ENCODE measurements at places on chromosomes 11 and 22.

DNA sequence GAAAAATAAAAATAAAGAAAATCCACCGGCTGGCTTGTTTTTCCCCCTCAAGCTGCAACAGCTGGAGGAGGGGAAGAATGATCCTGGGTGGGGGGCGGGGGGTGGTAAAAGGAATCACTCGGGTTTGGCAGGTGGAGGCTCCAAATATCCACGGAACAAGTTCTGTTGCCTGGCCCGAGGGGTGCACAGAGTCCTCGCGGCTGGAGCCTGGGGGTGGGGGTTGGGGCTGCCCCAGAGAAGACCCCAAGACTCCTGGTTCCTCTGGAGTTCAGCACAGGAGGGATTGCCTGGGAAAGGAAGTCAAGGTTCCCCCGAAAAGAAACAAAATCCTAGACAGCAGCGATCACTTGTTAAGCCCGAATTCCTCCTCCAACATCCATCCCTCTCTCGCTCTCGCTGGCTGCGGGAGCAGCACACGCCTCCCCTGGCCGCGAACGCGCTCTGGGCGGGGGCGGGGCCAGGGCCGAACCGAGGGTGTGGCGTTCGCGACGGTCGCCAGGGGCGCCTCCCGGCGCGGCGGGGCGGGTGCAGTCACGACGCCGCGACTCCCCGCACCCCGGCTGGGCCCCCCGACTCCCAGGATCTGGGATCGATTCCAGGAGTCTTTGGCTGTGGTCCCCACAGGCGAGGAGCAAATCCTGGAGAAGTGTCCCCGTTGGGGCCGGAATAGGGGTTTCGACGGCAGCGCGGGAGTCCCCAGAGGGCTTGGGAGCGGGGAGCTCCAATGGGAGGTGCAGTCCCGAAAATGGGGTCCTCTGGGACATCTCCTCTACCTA, at the start of gene KCNA4:
KCNA4 (minus strand) TSS at position 443 of the 776 bp plus-strand sequence. CDS start 4,352 bp downstream, outside the sequence.
- DNase-seq, result no peak

GRCh38 chr11:17063171-17064002, 14.1 kb downstream of the RPS13 start:
- DNase-seq, result peak; percentile 66

DNA sequence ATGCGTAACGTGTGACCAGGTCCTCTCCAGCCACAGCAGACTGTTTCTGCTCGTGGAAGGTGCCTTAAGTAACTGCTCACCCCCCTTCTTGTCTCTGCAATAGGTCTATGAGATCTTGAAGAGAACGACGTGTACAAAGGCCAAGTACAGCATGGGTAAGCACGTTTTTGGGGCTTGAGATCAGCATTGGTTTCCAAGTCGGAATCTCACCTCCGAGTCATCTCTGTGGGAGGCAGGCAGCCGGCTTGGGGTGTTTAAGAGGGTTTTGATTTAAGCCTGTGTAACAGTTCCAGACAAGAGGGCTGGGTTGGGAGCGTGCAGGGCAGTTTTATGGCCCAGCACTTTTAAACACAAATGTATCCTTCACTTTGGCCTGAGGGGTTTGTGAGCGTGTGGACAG, 30.1 kb downstream of the ANO1 start:
- DNase-seq, result no peak

DNA sequence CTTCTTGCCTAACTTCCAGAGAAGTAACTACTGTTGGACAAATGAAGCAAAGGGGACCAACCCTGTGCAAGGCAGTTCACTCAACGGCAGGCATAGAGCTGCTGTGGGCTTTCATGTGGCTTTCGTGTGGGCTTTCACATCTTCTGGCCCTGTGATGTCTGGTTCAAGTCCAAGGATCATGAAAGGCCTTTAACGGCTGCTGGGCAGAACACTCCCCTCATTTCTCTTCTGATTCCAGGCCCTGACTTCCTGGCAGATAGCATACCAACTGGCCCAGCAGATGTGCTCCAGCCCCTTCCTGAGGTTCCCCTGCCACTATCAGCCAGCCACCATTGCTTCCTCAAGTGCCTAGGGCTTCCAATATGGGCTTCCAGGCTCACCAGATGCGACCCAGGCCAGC, 28.7 kb upstream of the CTR9 start:
- DNase-seq, result no peak

DNA sequence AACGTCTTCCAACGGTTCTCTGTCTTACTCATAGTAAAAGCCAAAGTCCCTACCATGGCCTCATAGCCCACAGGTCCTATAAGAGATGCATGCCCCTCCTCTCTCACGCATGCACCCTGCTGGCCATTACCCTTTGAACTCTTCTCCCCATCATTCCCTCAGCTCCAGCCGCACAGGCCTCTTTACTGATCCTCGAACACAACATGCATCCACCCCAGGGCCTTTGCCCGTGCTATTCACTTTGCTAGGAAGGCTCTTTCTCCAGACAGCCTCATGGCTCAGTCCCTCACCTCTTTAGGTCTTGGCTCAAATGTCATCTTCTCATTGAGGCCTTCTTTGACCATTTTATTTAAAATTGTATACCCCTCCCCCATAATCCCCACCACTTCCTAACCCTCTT, 7.5 kb downstream of the AP1B1 start:
- DNase-seq, result no peak

DNA sequence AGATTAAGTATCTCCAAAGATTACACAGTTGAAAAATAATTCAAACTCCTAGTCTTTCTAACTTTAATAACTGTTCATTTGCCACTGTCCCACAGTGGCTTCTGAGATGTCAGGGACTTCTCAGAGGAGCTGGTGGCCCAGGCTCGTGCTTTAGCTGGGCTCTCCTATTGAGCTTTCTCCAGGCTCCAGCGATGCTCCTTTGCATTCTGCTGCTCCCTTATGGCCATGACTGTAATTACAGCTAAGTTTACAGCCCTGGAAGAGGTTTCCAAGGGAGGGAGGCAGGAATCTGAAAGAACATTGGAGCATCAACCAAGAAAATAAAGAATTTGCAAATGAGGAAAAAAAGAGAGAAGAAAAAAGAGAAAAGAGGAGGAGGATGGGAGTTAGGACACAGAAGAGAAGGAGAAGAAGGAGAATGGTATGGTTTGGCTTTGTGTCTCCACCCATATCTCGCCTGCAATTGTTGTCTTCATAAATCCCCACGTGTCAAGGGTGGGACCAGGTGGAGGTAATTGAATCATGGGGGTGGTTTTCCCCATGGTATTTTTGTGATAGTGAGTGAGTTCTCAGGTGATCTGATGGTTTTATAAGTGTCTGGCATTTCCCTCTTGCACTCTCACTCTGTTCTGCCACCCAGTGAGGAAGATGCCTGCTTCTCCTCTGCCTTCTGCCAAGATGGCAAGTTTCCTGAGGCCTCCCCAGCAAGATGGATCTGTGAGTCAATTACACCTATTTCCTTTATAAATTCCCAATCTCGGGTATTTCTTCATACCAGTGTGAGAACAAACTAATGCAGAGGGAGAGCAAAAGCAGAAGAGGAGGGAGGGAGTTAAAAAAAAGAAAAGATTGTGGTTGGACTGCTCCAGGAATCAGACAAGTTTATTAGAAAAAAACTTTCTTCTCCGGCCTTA, 857.0 kb downstream of the KCNA4 start:
- peak; percentile 45 for DNase-seq

DNA sequence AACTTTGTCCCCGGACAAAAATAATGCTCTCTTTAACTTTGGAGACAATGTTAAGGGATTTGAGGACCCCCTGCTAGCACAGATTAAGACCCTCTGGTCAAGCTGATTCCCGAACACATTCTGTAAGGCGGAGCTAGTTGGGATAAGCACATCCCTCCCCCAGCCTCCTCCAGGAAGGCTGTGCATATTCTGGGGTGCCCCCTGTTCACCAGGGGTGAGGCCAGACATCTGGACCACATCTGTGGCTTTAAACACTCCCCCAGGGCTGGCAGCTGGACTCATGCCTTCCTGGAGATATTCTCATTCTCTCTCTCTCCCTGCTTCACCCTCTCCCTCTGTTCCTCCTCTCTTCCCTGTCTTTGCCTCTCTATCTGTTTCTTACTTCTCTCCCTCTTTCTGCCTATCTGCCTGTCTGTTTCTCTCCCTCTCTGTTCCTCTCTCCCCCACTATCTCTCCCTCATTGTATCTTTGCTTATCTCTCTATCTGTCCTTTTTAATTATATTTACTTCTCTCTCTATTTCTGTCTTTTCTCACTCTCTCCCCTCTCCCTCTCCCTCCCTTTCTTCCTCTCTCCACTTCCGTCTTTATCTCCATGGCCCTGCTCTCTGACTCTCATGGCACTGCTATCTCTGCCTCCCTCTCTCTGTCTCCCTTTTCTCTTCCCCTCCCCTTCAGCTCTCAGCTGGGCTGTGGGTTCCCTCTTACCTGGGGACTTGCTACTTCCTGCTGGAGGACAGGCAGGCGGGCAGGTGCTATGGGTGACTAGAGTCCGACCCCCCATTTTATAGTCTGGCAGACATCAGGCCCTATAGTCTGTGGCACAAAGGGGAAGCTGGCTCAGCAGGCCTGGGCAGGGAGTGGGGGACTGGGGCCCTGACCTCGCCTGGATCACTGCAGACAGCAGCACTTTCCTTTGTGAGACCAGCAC, at the start of gene CRYBB1:
CRYBB1 (minus strand) TSS at position 757 of the 929 bp plus-strand sequence. CDS start 1,708 bp downstream, outside the sequence.
- peak; percentile 23 for DNase-seq

All from NB4 (cell line).